Vein endothelial cell (primary cell): ENCODE measurements at places on chromosomes 13 and 19. TPM values are rescaled to one million over a fixed set of nuclear protein-coding genes. Genes with fewer than 3 reads are reported as not detected.

The KCNN1 gene
- not detected in 2 replicates for total RNA-seq

The SGCG gene
- not detected in 2 replicates for total RNA-seq

The PLK5 gene
- not detected in 2 replicates for total RNA-seq

The ZNF578 gene
- total RNA-seq: 2.3 and 3.2 TPM in 2 replicates

The LRP3 gene
- total RNA-seq: 4.9 and 10.4 TPM in 2 replicates

The UNC13A gene
- under 0.01 and 0.19 TPM in 2 replicates for total RNA-seq

The KLC3 gene
- 0.33 TPM in 1 of 2 replicates, not detected in the other for total RNA-seq

The CEACAM21 gene
- 4.9 and 12.2 TPM in 2 replicates for total RNA-seq

The ZNF284 gene
- total RNA-seq: 3.3 and 3.4 TPM in 2 replicates

The ZNF296 gene
- total RNA-seq: 0.33 and 0.48 TPM in 2 replicates

The PALM gene
- 21.7 and 73.5 TPM in 2 replicates for total RNA-seq

The SLC6A16 gene
- 0.96 and 0.98 TPM in 2 replicates for total RNA-seq

The LILRB1 gene
- total RNA-seq: not detected in 2 replicates

The NAPSA gene
- under 0.01 TPM in 2 replicates for total RNA-seq

The CYP2A6 gene
- not detected in 2 replicates for total RNA-seq

The KCNJ14 gene
- total RNA-seq: 0.33 and 0.76 TPM in 2 replicates

The CBY2 gene
- total RNA-seq: not detected in 2 replicates

The PTH2 gene
- total RNA-seq: not detected in 2 replicates

The PINLYP gene
- 0.98 and 1.7 TPM in 2 replicates for total RNA-seq

The AZU1 gene
- not detected in 2 replicates for total RNA-seq

The CTXN1 gene
- 10.1 and 23.5 TPM in 2 replicates for total RNA-seq

The RFX1 gene
- total RNA-seq: 3.1 and 3.6 TPM in 2 replicates

The APBA3 gene
- 26.6 and 29.4 TPM in 2 replicates for total RNA-seq

The DOCK6 gene
- total RNA-seq: 141 and 170 TPM in 2 replicates

The FCAR gene
- not detected in 2 replicates for total RNA-seq

The FFAR1 gene
- not detected in 2 replicates for total RNA-seq

The RNF225 gene
- total RNA-seq: 0.33 and 0.67 TPM in 2 replicates

The KLK11 gene
- not detected in 2 replicates for total RNA-seq

The SIGLEC6 gene
- not detected in 2 replicates for total RNA-seq

The SKA3 gene
- total RNA-seq: 11.4 and 17.3 TPM in 2 replicates

The NANOS2 gene
- total RNA-seq: not detected in 2 replicates

The ZNF536 gene
- not detected in 2 replicates for total RNA-seq

The CPAMD8 gene
- total RNA-seq: 2.3 and 3.6 TPM in 2 replicates

The TCF3 gene
- total RNA-seq: 161 and 194 TPM in 2 replicates

The CARS2 gene
- total RNA-seq: 41.5 and 50.3 TPM in 2 replicates

The SPACA4 gene
- total RNA-seq: not detected in 2 replicates

The LMO7 gene
- total RNA-seq: 23.0 and 33.6 TPM in 2 replicates

The RETN gene
- total RNA-seq: not detected in 2 replicates

The CEBPA gene
- total RNA-seq: 0.19 and 0.33 TPM in 2 replicates

The TMC4 gene
- total RNA-seq: not detected in 2 replicates

The IZUMO2 gene
- total RNA-seq: not detected in 2 replicates

The CRTC1 gene
- total RNA-seq: 2.1 and 3.6 TPM in 2 replicates
